Placental epithelial cell (primary cell): ENCODE measurements at places on chromosomes 2 and 18. TPM values are rescaled to one million over a fixed set of nuclear protein-coding genes. Genes with fewer than 3 reads are reported as not detected.

The TEX44 gene
- not detected in 2 replicates for total RNA-seq

The AP1S3 gene
- total RNA-seq = 11.4 and 23.6 TPM in 2 replicates

The SERPINB12 gene
- total RNA-seq = not detected in 2 replicates

The GPBAR1 gene
- 0.39 and 1.2 TPM in 2 replicates for total RNA-seq

The CENPA gene
- 1.6 and 2.7 TPM in 2 replicates for total RNA-seq
